ENCODE measurements at places on chromosomes 13 and 19.

DNA sequence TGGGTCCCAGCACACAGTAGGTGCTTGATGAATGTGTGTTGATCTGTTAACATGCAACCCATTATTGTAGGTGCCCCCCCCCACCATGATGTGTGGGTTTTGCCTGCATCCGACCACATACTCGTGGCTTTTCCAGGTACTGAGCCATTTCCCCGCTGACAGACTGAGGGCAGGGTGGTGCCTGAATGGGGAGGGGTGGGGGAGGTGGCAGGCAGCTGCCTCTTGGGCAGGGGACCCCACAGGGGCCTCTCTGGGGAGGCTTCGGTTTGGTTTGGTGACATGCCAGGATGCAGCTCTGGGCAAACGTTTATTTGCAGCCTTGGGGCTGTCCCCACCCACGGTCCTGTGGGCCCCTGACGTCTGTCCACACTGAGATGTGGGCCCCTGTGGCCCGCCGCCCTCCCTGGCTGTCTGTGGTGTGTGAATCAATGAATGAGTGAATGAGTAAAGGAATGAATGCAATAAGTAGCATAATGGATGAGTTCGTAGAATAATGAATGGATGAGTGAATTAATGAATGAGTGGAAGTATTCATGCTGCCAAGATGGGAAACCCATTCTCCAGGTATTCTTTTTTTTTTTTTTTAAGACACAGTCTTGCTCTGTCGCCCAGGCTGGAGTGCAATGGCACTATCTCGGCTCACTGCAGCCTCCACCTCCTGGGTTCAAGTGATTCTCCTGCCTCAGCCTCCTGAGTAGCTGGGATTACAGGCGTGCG is 9.0 kb upstream of the JUND start:
- no peak for DNase-seq

- no peak for DNase-seq
These were observed 2220.8 kb upstream of the PCDH20 start for GRCh38 chr13:63636316-63636993.

- peak; percentile 38 for DNase-seq
These were observed 4.9 kb upstream of the ERCC1 start for GRCh38 chr19:45428384-45429231.

GRCh38 chr13:100892981-100893380 is 218.4 kb upstream of the TMTC4 start:
- DNase-seq: no peak

DNA sequence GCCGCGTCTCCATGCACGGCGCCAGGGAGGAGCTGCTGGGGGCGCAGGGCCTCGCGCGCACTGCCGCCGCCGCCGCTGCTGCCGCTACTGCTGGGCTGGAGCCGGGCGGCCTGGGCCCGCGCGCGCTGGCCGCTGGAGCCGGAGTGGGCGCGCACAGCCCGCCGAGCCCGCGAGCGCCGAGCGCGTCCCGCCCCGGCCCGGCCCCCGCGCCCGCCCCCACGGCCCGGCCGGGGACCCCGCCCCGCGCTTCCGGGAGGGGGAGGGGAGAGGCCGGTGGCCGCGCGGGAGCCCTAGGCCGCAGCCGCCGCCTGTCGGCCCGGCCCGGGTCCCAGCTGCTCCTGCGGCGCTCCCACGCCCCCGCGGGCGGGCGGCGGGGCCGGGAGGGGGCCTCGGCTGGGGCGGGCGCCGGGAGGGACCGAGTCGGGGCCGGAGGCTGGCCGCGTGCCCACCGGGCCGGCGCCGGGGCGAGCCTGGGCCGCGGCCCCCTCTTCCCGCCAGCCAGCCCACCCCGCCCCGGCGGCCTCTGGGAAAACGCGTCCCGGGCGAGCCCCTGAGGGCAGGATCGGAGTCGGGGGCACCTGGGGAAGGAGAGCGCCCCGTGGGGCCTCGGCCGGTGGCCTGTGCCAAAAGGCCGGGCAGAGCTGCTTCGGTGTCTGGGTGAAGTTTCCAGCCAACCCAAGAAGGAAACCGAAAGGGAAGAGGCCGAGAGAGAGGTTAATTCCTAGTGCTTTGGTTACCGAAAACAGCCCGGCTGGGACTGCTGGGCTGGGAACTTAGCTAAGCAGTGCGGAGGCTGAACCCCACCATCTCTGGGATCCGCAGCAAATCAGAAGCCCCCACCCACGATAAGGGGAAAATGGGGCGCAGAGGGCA is at the start of gene STK24:
Gene STK24 (minus strand): TSS at position 145 of the 873 bp plus-strand sequence. CDS start 321 bp downstream, outside the sequence.
- DNase-seq: peak; percentile 84

GRCh38 chr19:13095934-13096927 is 6.4 kb downstream of the LYL1 start:
- peak; percentile 64 for DNase-seq
